ENCODE measurements at places on chromosomes 11 and 22.

- no peak for DNase-seq
These were observed 54.5 kb downstream of the AASDHPPT start for GRCh38 chr11:106131998-106132397.

GRCh38 chr11:875769-876301 lies 33.2 kb downstream of the TSPAN4 start:
- DNase-seq, result no peak

DNA sequence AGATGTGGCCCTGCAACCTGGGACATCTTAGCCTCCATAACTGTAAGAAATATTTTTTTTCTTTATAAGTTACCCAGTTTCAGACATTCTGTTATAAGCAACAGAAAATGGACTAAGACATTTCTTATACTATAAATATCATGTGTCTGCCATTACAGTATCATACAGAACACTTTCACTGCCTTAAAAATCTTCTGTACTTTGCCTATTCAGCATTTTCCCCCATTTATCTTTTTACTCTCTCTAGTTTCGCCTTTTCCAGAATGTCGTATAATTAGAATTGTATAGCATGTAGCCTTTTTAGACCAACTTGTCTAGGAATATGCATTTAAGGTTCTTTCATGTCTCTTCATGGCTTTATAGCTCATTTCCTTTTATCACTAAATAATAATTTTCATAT lies 88.0 kb downstream of the PARVA start:
- no peak for DNase-seq

- DNase-seq, result no peak
These were observed 4.0 kb downstream of the LRP4 start for GRCh38 chr11:46914363-46914762.

GRCh38 chr11:27390318-27391295 lies 27.6 kb upstream of the CCDC34 start:
- DNase-seq, result no peak

GRCh38 chr11:12434325-12434654 lies 56.9 kb downstream of the PARVA start:
- no peak for DNase-seq

DNA sequence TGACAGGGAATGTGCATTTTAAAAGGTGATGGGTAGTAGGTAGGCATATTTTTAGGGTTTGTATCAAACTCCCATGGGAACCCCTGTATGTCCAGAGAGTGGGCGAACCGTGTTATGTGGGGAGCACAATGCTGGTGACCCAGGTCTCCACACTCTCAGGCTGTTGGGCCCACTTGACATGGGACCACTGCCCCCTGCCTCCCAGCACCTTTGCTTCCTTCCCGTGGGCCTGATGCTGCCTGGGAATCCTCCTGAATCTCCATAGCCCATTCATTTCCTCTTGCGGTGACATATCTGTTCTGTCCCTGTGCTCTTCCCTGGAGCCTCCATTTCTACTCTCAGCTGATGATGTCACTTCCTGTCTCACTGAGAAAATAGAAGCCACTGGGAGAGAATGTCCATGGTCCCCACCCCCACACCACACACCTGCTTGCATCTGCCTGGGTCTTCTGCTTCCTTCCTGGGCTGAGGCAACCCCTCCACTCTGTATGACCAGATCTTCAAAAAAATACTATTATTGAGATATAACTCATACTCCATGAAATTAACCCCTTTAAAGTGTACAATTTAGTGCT lies 55.8 kb upstream of the THY1 start:
- no peak for DNase-seq

- no peak for DNase-seq
These were observed 15.4 kb downstream of the PRR14L start for GRCh38 chr22:31734512-31734911.

- no peak for DNase-seq
These were observed 6.0 kb upstream of the MAPK11 start for GRCh38 chr22:50276143-50276542.

GRCh38 chr22:35987487-35987886 lies 41.1 kb downstream of the RBFOX2 start:
- no peak for DNase-seq

DNA sequence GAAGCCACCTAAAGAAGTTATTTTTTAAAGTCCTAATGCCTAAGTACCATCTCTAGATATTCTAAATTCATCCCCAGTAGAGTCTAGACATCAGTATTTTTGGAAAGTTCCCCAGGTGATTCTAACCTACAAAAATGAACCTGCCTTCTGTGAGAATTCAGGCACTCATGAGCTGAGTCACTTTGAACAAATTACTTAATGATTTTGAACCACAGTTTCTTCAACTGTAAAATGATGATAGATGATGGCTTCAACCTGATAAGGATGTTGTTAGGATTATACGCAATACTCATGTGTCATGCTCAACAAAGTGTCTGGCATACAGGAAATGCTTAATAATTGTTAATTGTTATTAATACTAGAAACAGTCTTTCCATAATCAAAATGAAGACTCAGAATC lies 82.8 kb upstream of the OR5AK2 start:
- DNase-seq, result no peak

DNA sequence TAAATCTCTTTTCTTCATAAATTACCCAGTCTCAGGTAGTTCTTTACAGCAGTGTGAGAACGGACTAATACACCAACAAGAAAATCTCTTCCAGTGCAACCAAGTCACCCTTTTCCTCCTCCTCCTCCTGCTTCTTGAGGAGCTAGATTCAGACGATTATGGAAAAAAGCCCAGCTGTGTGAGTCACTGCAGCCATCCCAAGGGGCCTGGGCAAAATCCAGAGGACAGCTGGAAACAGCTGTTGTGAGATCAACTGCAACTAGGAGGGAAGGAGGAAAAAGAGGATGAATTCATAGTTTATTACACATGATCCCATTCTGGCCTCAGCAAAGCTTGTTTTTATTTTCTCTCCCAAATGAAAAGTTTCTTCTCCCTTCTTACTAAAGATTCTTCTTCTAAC lies 32.9 kb downstream of the RBFOX2 start:
- DNase-seq, result no peak

GRCh38 chr11:33266393-33267215 lies 9.4 kb downstream of the HIPK3 start:
- no peak for DNase-seq

DNA sequence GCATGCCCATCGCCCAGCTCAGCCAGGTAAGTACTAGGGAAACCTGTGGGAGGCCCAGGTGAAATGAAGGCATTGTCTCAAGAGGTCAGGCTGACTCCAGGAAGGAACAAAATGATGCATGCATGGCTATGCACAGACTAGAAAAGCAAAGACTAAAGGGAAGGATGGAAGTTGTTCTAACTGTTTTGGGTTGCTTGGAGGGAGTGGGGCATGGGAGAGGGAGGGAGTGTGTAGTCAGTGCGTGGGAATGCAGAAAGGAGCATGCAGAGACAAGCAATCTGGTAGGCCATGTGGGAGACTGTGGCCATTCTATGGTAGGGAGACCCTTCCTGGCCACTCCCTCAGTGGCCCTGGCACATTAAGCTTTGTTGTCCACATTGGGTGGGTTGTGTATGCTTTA lies 2.9 kb downstream of the MICAL3 start:
- no peak for DNase-seq

DNA sequence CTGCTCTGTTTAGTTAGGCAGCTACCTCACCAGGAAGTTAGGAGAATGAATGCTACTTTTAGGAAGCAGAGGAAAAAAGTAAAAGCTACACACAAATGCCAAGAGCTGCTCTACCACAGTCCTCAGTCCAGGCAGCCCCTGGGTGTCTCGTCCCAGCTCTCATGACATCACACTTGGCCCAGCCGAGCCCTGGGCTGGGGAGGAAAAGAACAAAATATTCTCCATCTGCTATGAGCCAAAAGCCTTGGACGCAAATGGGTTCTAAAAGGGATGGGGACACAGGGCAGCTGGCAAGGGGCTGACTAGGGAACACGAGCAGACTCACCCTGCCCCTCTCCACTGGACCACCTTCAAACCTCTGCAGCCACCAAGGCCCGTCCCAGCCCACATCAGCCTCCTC lies 26.1 kb downstream of the TMEM184B start:
- no peak for DNase-seq

DNA sequence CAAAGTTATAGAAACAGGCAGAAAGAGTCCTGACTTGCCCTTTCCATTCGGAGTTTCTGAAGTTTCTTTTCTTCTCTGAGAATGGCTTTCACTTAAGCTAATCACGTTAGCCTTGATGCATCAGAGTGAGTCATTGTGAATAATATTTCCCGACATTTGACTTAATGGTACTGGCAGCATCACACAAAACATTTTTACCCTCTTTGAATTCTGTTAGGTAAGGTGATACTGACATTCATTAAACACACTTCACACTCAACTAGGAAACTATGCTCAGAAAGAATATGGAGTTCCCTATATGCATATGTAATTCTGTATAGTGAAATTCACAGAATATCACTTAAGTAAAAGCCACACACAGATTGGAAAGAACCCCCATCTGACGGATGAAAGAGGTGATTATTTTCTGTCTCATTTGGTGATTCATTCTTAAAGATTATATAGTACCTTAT lies 120.8 kb upstream of the ARHGAP20 start:
- DNase-seq, result no peak

DNA sequence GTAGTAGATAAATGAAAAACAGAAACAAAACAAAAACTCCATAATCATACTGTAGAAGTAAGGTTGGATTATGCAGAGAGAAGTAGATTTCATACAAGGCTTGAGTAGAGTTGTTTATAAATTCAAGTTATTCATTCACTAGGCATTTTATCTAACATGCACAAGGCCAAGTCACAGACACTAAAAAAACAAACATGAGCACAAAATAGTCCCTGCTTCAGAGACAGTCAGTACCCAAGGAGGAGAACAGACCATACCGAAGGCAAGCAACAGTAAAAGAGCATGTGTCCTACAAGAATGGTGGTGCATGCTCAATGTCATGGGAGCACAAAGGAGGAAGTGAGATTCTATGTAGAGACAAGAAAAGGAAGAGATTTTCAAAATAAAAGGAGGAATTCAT lies 796.5 kb upstream of the LRRC4C start:
- no peak for DNase-seq

- DNase-seq, result no peak
These were observed 17.7 kb downstream of the BSX start for GRCh38 chr11:122963961-122964360.

DNA sequence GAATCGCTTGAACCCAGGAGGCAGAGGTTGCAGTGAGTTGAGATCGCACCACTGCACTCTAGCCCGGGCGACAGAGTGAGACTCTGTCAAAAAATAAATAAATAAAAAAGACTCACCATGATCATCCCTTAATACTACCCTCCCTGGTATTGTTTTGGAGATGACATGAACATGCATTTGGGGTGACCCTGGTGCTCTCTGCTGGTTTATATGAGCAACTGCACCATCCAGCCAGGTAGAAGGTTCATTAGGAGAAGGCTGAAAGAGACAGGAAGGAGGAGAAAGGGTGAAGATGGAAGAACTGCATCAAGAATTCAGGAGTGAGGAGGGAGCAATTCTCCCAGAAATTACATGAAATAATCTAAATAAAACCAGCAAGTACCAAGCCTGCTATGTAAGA lies 37.8 kb downstream of the SLC5A1 start:
- DNase-seq, result no peak

DNA sequence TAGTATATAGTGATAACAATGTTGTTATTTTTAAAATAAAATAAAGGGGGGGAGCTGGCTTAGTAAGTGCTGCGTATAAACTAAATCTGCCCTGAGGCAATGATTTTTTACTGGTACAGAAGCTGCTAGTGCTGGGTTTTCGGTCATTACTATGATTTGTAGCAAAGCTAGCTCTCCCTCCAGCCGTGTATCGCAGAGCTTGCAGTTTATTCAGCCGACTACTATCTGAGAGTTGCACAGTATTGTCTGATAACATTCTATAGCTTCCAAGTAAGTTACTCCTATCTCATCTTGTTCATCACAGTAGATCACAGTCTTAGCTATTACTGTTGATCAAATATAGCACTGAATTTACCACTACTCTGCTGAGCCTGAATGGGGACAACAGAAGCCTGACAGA lies 805.5 kb upstream of the ARHGAP42 start:
- DNase-seq, result no peak

DNA sequence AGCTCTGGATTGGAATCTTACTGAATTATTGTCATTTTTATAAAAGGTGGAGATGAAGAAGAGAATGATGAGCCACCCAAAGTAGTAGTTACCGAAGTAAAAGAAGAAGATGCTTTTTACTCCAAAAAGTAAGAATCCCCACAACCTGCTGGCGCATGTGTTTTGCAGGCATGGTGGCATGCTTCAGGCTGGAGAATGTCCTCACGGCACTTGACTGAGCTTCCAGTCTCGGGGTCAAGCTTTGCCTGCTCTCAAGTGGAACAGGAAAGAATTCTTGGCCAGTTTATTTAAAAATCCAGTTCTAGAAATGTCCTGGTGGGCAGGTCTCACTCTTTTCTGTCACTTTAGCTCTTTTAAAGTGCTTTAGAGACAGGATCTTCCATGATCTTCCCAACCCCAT lies 17.5 kb downstream of the NUP50 start:
- no peak for DNase-seq

- DNase-seq, result no peak
These were observed 2.4 kb downstream of the ALX4 start for GRCh38 chr11:44307340-44308099.

DNA sequence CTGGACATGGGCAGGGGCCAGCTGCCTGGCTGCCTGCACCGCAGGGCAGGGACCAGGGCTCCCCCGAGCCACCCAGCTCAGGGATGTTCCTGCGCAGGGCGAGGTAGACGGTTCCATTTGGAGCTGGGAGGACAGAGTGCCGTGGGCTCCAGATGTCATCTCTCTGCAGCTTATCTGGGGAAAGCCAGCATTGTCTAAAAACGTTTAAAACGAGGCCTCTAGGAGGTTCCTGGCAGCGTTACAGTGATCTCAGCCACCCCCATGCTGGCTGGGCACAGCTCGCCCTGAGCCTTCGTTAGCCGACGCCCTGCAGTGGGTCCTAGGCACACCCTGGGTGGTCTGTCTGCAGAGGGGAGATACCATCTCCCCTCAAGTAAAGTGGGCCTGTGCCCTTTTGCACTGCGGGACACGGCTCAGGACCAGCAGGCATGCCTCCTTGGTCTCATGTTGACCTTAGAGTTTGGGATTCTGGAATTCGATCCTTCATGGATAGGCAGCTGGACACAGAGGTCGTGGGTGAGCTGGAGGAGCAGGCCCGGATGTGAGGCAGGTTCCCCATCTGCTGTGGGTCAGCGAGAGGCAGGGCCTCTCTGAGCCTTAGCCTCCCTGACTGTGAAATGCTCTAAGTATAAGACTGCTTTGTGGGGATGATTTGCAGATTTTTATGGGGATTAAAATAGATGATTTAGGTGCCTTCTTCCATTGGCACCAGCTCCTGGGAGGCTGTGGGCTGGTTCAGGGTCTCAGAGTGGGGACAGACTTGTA lies 14.1 kb downstream of the SYNGR1 start:
- no peak for DNase-seq

- no peak for DNase-seq
These were observed 76.8 kb upstream of the BDNF start for GRCh38 chr11:27777033-27777432.

- DNase-seq, result no peak
These were observed 1406.1 kb upstream of the TENM4 start for GRCh38 chr11:80846979-80847378.

GRCh38 chr11:128759597-128759996 lies 65.7 kb downstream of the FLI1 start:
- DNase-seq, result no peak

GRCh38 chr11:6431861-6432260 lies 8.9 kb downstream of the HPX start:
- DNase-seq, result no peak

Measured in stimulated activated CD8-positive, alpha-beta memory T cell treated with anti-CD3 and anti-CD28 coated beads, Interleukin-15, amount 100 ng/mL, for 24 hours (primary cell).